HepG2 (cell line): ENCODE measurements at places on chromosomes 5 and 9. TPM values are rescaled to one million over a fixed set of nuclear protein-coding genes. Genes with fewer than 3 reads are reported as not detected.
A peak's percentile ranks its signal among the peaks of the same experiment; 100 is the strongest.

DNA sequence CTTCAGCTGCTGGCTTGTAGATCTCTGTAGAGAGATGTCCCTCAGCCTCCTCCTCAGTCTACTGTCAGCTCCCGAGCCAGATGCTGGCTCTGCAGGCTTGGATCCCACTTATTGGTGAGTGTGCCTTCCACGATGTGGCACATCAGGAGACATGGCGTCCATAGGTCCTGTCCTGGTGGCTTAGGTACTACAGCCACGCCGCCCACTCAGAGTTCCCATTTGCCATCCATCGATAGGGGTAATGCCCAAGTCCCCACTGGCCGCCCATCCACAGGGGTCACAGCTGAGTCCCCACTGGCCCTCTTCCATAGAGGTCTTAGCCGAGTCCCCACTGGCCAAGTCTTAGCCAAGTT, 17.3 kb downstream of the EXOC3 start:
- DNase-seq, result no peak

GRCh38 chr5:65612298-65612907, 11.7 kb downstream of the TRIM23 start:
- no peak for DNase-seq

- no peak for DNase-seq
These were observed 9.4 kb upstream of the RNF180 start for GRCh38 chr5:64156261-64156660.

DNA sequence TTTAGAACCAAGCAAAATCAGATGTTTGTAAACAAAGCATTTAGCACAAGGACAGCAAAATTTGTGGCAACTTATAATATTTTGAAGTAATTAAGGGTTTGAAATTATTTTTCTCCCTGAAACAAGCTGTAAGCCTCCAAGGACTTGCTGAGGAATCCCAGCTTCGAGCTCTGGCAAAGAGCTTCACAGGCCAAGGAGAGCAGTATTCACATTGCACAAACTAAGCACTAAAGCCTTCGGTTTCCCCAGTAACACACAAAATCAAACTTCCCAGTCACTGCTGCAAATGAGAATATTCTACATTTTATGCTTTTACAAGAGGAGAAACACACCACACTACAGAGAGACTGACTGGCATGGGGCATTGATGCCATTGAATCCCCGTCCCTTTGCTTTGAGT, 101.9 kb downstream of the WDR41 start:
- no peak for DNase-seq

DNA sequence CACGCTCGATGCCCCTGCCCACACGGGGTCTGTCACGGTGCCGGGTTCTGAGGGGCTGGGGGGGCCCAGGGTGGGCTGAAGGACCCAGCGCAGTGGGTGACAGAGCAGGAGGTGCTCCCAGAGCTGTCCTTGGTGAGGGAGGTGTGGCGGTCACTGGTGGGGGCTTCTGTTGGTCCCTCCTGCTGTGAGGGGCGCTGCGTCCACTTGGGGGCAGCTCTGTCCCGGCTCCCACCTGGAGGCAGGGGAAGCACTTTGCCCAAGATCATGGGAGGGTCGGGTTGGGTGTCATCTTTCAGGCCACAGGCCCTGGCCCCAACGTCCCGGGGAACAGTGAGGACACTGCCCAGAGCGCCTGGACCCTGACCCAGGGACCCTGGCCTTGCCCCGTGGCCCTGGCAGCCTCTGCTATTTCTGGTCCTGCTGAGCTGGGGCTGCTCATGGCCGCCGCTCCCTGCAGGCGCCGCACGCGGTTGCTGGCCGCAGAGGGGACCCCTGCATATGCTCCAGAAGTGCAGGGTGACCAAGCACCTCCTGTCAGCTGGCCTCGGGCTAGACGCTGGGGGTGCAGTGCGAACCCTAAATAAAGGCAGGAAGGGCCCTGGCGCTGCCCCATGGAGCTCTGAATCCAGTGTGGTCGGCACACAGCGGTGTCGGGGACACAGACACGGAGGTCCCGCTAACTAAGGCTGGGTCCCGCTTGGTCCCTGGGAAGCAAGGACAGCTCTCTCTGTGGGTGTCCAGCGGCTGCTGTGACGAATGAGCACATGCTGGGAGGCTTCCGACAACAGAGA, 11.6 kb upstream of the RNU6ATAC start:
- DNase-seq, result peak; percentile 44

DNA sequence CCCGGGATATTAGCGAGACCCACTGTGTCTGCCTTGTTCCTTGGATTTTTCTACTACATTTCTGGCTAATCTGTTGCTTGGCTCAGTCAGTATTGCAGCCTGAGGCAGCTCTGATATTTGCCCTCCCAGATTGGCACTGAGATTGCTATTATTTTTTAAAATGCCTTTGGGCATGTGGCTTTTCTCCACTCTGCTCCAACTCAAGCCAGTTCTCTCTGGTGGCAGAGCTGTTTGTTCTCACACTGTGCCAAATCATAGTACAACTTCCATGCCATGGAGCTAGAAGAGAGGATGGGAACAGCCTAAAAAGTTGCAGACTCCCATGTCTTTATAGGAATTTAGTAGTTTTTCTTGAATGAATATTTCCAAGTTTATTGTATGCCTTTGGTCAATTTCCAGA, 155.9 kb upstream of the ATP10B start:
- DNase-seq, result no peak

DNA sequence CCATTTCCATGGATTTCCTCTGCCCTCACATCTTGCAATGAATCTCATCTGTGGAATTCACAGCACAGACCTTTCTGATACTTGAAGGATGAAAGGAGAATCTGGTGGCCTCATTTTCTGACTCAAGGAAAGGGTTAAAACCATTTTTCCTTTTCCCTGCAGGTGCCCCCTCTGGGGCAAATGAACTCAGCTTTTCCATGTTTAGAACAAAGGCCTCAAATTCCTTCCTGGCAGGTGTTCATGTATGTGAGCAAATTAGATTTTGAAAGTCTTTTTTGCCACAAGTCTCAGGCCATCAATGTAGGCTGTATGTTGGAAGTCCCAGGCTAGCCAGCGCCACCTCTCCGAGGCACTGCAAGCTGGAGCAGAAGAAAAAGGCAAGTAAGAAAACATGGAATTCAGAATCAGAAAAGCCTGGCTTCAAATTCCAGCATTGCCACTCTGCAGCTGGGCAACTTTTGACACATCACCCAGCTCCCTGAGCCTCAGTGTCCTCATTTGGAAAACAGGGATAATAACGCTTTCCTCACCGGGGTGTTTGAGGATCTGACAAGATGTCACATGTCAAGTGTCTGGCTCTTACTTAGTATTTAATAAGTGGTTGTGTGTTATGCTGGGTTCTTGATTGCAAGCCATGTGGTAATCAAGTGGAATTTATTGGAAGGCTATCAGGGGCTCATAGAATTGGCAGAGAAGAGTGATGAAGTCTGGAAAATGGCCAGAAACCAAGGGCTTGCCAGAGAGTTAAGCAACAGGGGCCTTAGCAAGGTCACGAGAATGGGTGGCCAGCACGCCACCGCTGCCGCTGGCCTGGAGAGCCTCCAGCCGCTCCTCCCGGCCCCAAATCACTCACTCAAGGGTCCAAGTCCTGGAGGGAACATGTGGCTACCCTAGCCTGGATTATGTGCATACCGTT, 48.4 kb upstream of the SMIM23 start:
- DNase-seq, result no peak

DNA sequence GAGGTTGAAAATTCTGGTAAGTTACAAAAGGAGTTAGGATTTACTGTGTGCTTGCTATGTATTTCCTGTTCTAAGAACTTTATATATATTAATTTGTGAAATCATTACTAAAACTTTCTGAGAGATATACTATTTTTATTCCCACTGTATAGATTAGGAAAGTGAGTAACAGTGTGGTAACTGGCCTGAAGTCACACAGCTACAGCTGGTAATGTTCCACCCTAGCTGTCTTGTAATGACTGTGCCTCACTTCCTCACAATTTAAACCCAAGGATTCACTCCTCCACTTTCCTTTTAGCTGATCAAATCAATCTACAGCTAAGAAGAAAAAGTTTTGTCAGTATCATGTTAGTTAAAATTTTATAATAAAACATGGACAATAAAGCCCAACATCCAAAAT, 278.8 kb downstream of the GAS1 start:
- no peak for DNase-seq

GRCh38 chr5:139725073-139725830, 70.4 kb upstream of the PSD2 start:
- DNase-seq, result peak; percentile 77

DNA sequence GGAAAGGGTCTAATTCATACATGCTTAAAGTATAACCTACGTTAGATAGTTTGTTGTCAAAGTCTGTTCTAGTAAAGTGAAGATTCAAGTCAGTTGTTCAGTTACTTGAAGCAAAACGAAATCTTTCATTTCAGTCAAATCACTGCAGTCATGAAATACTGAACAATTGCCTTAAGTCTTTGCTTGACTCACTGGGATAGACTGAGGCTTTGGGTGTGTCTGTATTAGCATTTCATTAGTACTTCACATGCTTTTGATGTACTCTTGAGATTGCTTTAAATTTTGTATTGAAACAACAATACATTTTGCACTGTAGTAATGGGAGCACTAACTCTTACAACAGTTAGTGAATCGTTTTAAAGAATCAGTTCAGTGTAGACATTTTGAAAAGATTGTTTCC, 4.0 kb upstream of the CMYA5 start:
- no peak for DNase-seq

GRCh38 chr5:118620233-118620632, 368.1 kb downstream of the DTWD2 start:
- DNase-seq, result no peak

- no peak for DNase-seq
These were observed 277.6 kb downstream of the SEMA5A start for GRCh38 chr5:9268226-9268625.

DNA sequence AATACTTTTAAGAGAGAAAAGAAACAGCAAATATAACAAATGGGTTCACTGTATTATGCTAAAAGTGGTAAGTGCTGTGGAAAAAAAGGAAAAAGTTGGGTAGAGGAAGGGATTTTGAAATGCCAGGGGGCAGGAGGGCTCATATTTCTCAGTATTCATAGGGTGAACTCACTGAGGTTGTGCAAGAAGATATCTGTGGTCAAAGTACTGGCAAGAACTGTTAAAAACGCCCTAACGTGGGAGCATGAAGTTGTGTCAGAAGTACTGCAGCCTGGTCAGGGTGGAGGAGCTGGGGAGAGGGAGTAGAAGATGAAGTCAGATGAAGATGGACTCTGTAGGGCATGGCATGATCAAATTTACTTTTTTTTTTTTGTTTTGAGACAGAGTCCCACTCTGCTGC, 31.2 kb upstream of the SLC28A3 start:
- DNase-seq, result peak; percentile 7

DNA sequence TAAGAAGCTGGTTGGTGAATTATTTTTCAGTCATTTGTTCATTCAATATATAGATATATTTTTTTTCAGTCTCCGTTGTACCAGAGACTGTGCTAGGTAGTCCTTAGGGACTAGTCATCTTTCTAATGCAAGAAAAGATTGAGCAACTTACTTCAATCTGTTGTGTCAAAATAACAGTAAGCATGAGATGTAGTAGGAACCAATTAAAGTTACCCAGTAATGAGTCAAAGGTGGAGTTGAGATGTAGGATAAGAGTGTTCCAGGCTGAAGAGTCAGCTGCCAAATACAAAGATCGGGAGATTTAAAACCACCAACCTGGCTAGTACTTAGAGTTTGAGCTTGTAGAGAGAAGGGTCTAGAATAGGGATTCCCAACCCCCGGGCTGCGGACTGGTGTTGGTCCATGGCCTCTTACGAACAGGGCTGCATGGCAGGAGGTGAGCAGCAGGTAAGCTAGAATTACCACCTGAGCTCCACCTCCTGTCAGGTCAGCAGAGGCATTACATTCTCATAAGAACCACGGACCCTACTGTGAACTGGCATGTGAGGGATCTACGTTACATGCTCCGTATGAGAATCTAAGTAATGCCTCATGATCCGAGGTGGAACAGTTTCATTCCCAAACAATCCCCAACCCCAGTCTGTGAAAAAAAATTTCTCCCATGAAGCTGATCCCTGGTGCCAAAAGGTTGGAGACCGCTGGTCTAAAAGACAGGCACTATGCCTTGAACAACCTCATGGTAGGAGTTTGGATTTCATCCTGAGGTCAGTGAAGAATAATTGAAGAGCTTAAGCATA, 1241.5 kb upstream of the WWC1 start:
- no peak for DNase-seq

- no peak for DNase-seq
These were observed 248.9 kb downstream of the CWC27 start for GRCh38 chr5:65017636-65018035.

DNA sequence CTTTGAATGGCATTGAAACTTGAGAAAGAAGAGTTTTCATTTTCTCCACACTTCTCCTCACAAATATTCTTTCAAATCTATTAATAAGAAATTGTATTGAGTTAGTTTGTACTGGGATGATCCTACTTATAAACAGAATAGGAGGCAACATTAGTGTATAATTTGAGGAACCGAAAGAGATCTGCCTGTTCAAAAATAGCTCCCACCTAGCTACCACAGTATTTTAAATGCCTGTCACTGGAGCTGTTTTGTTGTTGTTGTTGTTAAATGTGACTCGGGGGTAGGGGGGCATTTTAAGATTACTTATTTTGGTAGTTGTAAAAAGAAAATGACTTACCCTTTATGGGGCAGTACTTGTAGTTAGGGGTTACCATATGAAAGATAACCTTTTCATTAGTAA, 20.1 kb upstream of the HAPLN1 start:
- no peak for DNase-seq

DNA sequence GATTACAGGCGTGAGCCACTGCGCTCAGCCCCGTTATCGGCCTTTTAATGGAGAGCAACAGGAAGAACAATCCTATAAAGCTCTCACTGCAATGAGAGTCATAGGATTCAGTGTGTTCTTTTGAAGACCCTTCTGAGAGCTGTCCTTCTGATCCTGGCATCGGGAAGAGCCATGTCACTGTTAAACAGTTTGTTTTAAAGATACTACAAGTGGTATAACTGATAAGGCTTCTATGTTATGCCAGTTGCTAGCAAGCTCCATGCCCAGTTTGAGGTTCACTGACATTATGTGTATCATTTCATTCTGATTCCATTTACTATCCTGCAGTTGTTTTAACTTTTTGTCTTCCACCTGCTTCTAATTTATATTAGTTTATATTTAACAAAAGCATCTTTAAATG, 55.8 kb downstream of the GNAQ start:
- DNase-seq, result no peak

The EIF4EBP3 gene
- 1.7 and 1.9 TPM in 2 replicates for total RNA-seq

The PTGDS gene
- total RNA-seq, result 0.33 TPM in 1 of 2 replicates, not detected in the other

The TTLL11 gene
- 3.1 and 4.5 TPM in 2 replicates for total RNA-seq

The RIOK2 gene
- total RNA-seq, result 46.6 and 74.0 TPM in 2 replicates

The CARTPT gene
- not detected in 2 replicates for total RNA-seq

The SLC46A2 gene
- not detected in 2 replicates for total RNA-seq

The SPAAR gene
- 0.07 TPM in 1 of 2 replicates, not detected in the other for total RNA-seq

The FBXW11 gene
- total RNA-seq, result 53.6 and 78.0 TPM in 2 replicates
